ENCODE measurements at places on chromosomes 2 and 18. TPM values are rescaled to one million over a fixed set of nuclear protein-coding genes. Genes with fewer than 3 reads are reported as not detected.

Gene C2orf80
- total RNA-seq = not detected

Gene SERPINB3
- total RNA-seq = not detected

Gene SERPINB11
- total RNA-seq = not detected

Gene L3MBTL4
- 0.27 TPM for total RNA-seq

Gene IL1F10
- total RNA-seq = not detected
